ENCODE measurements at places on chromosomes 11 and 22.

- DNase-seq, result no peak
Observed at GRCh38 chr11:93984936-93985335, 36.2 kb upstream of the HEPHL1 start.

- DNase-seq, result no peak
Observed at GRCh38 chr11:119483881-119484371, 61.0 kb upstream of the THY1 start.

GRCh38 chr11:1998290-1998689 lies 648 bp upstream of the H19 start:
- DNase-seq, result no peak

DNA sequence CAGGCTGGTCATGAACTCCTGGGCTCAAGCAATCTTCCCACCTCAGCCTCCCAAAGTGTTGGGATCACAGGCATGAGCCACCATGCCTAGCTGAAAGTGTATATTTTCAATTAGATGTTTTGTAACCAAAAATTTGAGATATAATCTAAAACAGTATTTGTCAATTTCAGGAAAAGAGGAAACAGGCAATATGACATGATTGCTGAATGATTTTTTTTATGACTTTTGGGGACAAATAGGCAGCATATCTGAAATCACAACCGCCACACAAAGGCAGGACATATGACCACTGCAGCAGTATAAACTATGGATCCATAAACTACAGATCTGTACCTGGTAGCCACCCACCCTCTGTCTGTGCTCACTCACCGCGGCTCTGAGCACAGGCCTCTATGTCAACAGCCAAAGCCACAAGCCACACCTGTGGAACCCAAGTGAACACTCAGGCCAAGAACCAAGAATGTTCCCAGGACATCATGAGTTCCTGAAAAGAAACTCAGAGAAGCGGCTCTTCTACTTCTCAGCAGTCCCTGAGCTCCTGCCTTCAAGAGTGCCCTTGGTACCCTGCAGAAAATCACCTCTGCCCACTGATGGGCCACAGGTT lies 22.5 kb downstream of the PISD start:
- DNase-seq, result no peak

DNA sequence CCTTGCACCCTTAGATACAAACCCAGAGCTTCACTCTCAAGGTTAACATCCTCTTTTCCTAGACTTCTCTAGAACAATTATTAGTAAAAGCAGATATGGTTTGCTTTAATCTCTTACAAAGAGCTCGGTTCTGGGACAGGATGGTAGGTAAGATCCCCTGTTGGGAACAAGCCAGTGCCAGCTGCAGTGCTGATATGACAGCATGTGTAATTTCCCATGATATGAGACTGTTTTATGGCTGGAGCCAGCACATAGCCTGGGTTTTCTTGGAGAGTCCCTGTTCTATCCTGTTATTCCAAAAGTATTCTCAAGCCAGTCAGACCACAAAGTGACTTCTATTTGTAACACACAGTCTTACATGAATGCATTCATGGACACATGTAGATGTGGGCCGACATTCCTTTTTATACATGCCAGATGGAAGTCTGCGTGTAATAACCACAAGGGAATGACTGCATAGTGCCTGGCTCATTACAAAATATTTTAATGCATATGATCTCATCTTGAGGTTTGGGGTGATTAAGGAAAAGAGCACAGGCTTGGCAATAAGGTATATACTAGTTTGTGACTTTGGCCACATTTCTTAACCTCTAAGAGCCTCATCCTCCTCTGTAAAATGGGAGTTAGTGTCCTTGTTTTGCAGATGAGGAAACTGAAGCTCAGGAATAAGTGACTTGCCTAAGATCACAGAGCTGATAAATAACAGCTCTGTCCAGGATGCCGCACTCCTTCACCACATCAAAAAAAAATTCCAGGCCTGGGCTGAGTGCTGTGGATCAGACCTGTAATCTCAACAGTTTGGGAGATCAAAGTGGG lies 21.8 kb downstream of the CLMP start:
- no peak for DNase-seq

- no peak for DNase-seq
Observed at GRCh38 chr11:86161336-86161735, 83.2 kb upstream of the EED start.

GRCh38 chr11:18490319-18490718 lies 34.7 kb downstream of the LDHAL6A start:
- no peak for DNase-seq

DNA sequence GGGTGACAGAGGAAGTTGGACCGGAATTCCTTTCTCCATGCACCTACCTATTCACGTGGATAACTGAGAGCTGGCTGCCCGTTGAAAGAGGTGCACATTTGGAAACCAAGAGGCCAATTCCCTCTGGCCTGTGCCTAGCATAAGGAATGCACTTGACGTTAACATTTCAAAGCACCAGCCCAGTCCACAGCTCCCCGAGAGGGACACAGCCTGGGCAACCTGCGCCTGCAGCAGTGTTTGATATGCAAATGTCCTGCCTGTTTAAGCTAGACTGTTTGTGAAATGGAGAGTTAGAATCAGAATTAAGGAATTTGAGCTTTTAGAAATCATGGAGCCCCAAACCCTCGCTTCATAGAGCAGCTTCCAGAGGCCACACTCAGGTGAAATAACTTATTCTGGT lies 126.1 kb downstream of the DSCAML1 start:
- no peak for DNase-seq

- DNase-seq, result no peak
Observed at GRCh38 chr22:16969508-16970327, 38.3 kb downstream of the GAB4 start.

DNA sequence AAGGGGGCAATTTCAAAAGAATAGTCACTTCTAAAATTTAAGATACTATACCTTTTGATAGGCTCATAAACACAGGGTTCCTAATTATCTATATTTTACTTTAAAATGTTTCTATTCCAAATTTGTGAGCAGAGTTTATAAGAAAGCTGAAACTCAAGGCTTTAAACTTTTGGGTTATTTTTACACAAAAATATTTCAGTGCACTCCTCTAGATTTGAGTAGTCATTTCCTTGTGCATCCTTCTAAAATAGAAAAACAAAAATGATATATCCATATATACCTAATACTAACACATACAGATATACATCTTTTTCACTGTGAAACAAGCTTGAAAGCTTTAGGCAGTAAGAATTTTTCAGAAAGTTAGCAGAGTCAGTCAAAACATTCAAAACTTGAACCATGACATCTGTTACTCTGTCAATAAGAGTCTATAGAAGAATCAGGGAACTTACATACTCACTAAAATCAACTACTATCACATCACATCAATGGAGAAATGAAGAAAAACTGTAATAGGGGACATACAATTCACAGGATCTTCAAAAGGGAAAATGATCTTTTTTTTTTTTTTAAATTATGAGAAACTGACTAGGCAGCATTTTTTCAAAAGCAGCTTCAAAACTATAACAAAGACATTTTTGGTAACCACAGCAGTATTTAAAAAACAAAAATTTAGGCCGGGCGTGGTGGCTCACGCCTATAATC lies 5.1 kb downstream of the PHF21A start:
- DNase-seq, result no peak

DNA sequence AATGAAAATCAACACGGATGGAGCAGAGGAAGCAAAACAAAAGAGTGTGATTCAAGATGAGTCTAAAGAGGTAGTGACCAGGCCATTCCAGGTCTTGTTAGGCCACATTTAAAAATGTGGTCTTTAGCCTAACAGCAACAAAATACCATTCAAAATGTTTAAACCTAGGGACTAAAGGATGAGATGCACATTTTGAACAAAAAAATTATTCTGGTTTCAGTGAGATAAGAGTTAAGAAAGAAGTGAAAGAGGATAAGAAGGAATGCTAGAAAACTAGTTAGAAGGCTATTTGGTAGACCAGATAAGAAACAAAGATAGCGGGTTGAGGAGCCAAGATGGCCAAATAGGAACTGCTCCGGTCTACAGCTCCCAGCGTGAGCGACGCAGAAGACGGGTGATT lies 85.2 kb downstream of the CWF19L2 start:
- no peak for DNase-seq

- no peak for DNase-seq
Observed at GRCh38 chr22:32222991-32223390, 18.1 kb upstream of the RFPL2 start.

DNA sequence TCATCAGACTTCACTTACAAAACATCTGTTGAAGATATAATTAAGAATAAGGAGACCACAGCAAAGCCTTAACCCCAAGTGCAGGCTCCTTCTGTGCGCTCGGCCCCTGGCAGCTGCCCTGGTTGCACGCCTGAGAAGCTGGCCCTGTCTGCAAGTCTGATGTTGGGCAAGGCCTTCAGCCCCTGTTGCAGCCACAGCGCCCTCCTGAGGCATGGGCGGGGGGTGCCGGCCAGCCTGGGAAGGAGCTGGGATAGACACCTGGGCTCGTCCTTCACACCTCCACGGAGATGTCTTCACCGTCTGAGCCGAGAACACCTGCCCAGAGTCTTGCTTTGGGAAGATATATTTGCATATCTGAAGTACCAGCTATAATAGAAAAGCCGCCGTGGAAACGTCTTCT lies 104.1 kb downstream of the MPPED1 start:
- DNase-seq, result no peak

DNA sequence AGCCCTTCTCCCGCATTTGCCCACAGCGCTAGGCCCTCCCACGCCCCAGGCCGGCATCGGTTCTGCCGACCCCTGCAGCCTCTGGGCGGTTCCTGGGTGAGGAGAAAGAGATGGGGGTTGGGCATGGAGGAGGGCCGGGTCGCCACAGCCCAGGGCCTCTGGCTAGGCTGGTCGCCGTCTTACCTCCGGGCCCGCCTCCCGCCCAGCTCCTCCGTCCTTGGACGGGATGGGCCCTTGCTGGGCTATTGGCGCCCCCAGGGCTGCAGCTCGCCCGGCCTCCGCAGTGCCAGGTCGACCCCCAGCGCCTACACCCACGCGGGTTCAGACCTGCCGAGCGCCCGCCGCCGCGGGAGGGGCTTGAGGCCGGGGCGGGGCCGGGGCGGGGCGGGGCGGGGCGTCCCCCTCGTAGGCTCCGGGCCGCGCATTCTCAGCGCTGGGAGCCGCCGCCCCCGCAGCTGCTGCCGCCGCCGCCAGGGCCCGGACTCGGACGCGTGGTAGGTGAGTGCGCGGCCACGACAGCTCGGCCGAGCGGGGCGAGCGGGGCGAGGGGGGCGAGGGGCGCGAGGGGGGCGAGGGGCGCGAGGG lies at the start of gene CD151:
TSS of gene CD151 (plus strand) at position 424 of the 585 bp plus-strand sequence. CDS start 3,118 bp downstream, outside the sequence.
- no peak for DNase-seq

GRCh38 chr11:1233351-1234053 lies 10.6 kb downstream of the MUC5B start:
- DNase-seq, result no peak

DNA sequence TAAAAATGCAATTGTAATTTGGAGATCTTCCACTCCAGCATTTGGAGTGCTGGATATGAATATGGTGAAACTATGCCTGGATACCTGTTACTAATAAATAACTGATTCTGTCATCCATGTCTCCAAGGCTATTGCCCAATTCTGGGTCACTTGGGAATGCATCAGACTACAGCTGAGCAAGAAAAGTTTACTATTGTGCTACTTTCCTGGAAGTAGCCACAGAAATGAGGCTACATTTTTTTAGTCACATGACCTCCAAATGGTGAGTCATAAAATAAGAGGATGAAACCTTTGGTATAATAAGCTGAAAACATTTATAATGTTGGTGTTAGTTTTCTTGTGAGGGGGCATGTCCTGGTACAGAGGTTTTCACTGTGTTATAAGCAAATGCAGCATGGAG lies 44.4 kb downstream of the DCDC1 start:
- no peak for DNase-seq

Measured in activated T-helper 9 cell treated with anti-CD3 and anti-CD28 coated beads, Interleukin-2, amount 50 U/mL, for 16 hours (primary cell).